Glomerular endothelial cell (primary cell): ENCODE measurements at places on chromosomes 4 and X. TPM values are rescaled to one million over a fixed set of nuclear protein-coding genes. Genes with fewer than 3 reads are reported as not detected.

TRIM75 gene
- not detected in 2 replicates for total RNA-seq

GRCh38 chr4:13097971-13098370 is 386.2 kb downstream of the RAB28 start:
- DNase-seq, result no peak

VGLL1 gene
- not detected in 2 replicates for total RNA-seq

DNA sequence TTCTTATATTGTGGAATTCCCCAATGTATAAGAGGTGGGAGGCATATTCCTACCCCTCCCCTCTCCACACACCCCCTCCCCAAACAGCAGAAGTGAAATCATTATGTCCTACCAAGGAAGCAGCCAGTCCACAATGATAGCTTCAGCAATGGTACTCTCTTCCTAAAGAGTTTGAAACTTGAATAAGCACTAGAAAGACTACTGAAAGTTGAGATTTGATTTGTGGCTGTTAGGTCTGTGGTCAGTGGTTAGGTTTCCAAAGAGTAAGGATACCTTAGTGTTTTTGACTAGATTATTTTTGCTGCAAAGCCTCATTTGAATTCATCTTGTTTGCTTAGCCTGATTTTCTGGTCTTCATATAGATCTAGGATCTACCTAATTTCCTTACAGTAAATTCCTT is 242.2 kb downstream of the DKK2 start:
- no peak for DNase-seq

DNA sequence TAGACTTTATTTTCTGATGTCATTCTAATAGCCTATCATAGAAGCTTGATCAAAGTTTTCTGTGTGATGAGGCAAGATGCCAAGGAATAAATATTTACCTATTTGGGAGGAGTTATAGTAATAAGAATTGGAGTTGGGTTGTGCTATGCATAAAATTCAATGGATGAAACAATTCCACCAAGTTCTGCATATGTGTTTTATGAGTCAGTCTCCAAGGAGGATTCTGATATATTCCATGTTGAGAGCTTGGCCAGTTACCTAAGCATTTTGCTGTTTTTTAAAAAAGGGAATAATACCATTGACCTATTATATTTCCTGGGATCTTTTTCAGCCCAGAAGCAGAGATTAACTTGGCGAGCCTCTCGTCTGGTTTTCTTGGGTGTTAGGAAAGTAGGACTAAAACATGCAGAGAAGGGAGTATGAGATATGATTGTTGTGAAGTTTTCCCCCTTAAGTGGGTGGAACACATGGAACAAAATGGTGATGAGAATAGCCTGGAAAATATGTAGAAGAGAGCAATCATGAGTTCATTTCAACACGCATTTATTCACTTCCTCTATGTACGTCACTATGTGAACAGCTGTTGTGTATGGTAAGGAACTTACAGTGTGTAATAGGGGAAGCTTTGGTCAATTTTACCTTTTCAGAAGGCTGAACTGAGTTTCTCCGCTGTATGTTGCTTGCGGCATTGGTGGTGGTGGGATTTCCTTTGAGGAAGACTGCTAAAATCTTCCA is 39.2 kb downstream of the POLA1 start:
- DNase-seq, result no peak

DNA sequence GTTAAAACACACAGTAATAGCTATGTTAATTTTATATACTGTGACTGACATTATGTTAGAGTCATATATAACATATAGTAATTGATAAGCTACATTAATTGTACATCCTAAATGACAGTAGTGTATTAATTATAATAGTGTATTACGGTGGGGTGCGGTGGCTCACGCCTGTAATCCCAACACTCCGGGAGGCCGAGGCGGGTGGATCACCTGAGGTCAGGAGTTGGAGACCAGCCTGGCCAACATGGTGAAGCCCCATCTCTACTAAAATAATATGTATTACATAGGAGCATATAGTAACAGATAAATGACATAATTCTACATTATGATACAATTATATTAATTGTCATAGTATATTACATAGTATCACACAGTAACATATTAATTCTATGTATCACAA is 12.2 kb downstream of the ASMTL start:
- no peak for DNase-seq

HAND2 gene
- not detected in 2 replicates for total RNA-seq

DNA sequence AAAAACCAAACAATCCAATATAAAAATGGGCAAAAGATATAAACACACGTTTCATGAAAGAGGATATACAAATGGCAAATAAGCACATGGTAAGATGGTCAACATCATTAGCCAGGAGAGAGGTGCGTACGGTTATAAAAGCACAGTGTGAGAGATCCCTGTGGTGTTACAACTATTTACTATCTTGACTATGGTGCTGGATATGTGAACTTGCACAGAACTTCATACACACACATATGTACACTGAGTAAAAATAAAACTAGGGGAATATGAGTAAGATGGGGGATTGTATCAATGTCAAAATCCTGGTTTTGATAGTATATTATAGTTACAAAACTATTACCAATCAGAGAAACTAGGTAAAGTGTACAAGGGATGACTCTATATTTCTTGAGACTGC is 8.4 kb downstream of the FBXO8 start:
- DNase-seq, result no peak

- no peak for DNase-seq
Measured at GRCh38 chrX:12263211-12263610, 124.9 kb downstream of the FRMPD4 start.

GRCh38 chr4:173169178-173169427 is 492 bp downstream of the GALNT7 start:
- DNase-seq, result no peak

WDR17 gene
- total RNA-seq, result 0.05 and 0.41 TPM in 2 replicates

- no peak for DNase-seq
Measured at GRCh38 chr4:10643600-10644425, 40.8 kb downstream of the CLNK start.

DNA sequence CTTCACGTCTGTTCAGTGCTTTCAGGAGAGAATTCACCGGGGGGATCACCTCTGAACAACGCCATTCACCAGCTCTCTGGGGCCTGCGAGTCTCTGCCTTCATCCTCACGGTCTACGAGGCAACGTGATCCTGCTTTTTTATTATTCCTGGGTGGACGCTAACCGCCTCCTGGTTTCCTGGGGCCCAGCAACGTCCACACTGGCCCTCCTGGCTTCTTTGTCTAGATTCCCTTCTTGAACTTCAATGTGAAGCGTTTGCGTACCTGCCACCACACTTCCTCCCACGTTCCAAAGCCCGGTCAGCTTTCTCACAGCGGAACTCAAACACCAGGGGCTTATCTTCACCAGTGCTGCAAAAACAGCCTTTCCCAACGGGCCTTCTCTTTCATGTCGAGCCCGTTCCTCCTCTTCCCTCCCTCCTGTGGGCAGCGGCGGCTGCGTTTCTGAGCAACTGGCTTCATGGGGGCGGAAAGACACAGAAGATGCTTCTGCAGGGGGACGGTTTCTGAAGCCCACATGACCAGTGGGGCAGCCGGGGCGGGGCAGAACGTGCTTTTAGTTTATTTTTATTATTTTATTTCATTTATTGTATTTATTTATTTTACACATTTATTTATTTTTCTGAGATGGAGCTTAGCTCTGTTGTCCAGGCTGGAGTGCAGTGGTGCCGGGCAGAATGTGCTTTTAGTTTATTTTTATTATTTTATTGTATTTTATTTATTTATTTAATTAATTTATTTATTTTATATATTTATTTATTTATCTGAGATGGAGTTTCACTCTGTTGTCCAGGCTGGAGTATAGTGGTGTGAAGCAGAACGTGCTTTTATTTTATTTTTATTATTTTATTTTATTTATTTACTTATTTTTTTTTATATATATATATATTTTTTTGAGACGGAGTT is 64.6 kb downstream of the CRLF2 start:
- DNase-seq, result no peak

EVC2 gene
- total RNA-seq, result 11.0 and 11.7 TPM in 2 replicates

ALG13 gene
- 28.0 and 38.6 TPM in 2 replicates for total RNA-seq

GRCh38 chr4:51843309-51844152 is 578 bp downstream of the DCUN1D4 start:
- DNase-seq, result no peak

- no peak for DNase-seq
Measured at GRCh38 chr4:4386736-4387392, at the start of gene NSG1. Gene NSG1 (plus strand): TSS chr4:4387102. CDS start chr4:4387630, 528 bp downstream.

DNA sequence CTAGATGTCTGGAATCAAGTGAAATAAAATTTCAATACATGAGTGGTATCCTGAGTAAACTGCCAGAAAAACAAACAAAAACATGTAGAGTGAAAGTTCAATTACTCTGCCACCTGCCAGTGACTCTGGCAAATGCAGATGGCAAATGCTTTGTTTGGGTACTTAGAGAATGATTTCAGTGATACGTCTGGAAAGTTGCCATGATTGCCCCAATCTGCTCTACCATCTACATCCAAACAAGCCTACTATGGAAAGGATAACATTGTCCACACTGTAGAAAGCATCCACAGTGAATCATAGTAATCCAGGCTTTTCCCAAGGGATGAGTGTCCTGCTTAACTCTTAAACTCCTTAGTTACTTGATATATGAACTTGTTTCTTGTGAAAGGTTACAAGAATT is 3.4 kb downstream of the SPATA4 start:
- no peak for DNase-seq

AKAP14 gene
- total RNA-seq, result not detected in 2 replicates

DNA sequence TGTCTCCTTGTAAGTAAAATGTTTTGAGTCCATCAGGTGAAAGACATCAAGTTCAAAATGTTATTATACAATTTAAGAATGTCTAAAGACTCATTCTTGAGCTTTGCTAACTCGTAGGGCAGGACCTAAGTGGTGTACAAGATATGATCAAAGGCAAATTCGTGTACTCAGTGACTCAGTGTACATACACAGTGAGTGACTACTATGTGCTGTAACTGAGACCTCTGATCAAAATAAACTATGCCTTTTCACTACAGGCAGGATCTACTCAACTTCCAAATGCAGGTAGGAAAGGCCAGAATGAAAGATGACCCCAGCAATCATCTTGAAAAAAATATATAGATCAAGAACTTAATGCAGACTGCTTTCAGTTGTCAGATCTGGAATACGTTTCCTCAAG is 49.9 kb downstream of the ADGRG2 start:
- no peak for DNase-seq

- DNase-seq, result no peak
Measured at GRCh38 chr4:70940134-70940533, 38.0 kb downstream of the MOB1B start.

GAGE2A gene
- not detected in 2 replicates for total RNA-seq

DNA sequence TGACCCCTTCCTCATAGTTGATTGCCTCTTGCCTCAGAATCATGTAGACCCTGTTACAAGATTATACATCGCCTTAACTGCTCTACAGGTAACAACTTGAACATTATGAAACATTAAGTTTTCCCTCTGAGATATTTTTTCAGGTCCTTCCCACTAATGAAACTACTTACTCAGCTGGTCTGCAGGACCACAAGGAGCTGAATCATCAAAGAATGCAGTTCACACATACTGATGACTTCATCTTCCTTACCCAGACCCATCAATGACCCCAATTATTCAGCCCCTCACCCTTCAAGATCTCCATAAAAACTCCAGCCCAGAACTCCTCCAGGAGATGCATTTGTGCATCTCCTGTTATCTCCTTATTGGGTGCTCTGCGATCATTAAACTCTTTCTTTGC is 720.9 kb downstream of the RAPGEF2 start:
- no peak for DNase-seq

DNA sequence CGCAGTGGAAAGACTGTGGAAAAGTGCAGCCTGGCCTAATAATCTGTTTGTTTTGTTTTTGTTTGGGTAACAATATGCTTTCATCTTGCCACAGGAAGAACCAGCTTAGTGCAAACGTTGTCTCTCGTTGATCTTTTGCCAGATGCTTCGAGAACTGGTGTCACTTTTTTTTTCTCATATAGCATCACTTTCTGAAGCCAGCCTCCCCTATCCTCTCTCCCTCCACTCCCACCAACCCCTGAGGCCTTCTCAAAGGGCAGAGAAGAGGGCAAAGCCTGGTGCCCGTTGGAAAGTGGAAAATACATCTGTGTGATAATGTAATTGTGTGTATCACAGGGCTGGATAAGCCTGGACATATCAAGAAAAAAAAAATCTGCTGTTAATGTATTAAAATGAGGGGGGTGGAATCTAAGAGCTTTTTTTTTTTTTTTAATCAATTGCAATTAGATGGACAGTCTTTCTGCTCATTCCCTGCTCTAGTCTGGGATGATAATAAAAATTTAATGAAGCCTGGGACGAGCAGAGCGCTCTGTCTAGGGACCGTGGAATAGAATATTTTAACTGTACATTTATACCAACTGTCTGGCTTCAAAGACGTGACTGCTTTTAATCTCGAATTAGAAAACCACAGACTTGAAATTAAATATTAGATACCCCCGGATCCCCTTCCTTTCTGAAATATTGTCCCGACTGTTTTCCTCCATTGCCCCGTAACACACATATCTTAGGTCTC is 8.1 kb downstream of the POU4F2 start:
- DNase-seq, result no peak

DNA sequence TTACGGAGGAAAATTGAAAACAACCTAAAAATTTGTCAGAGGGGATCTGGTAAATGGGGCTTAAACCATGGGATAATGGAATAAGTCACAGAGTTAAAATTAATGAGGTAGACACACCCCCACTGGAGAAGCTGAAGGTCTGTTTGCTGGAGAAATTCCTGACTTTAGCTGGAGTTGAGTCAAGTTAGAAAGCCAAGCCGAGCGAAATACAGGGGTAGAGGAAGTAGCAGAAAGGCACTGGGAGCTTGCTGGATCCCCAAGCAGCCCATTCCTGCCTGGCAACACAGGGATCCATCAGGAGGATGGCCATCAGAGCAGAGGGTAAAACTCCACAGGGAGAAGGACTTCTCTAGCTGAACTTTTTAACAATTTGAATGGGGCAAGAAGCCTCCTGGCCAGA is 163.8 kb downstream of the ATRX start:
- no peak for DNase-seq

DNA sequence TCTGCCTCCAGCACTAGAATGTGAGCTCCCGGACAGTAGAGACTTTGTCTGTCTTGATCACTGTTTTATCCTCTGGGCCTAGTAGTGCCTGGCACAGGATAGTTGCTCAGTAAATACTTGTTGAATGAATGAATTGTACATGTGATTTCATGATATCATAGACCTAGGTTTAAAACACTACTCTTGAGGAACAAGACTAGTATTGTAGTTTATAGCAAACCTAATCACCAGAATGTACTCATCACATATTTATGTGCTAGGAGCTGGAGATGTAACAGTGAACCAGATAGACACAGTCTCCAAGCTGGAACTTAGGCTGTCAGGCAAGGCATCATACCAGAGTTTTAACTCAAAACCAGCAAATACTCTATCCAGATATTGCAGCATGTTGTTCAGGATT is 23.5 kb downstream of the GAB3 start:
- no peak for DNase-seq
